ENCODE measurements at places on chromosomes 5 and 9. TPM values are rescaled to one million over a fixed set of nuclear protein-coding genes. Genes with fewer than 3 reads are reported as not detected.

Gene FST
- total RNA-seq, result 95.7 TPM

Gene SLC6A7
- not detected for total RNA-seq

Gene CDKN2A
- 10.7 TPM for total RNA-seq

Gene IL13
- not detected for total RNA-seq

Gene PLPP7
- total RNA-seq, result 15.0 TPM

Gene PCDHGA12
- 22.3 TPM for total RNA-seq

Gene FOXD4
- total RNA-seq, result 0.06 TPM

Gene TMEM171
- total RNA-seq, result 1.2 TPM

Gene FBLL1
- 0.56 TPM for total RNA-seq

Gene DOCK2
- 0.13 TPM for total RNA-seq

Gene TXNDC8
- not detected for total RNA-seq

Gene ECSCR
- 13.7 TPM for total RNA-seq

Gene C9orf153
- total RNA-seq, result 0.26 TPM

Gene CMYA5
- 0.26 TPM for total RNA-seq

Gene DOK3
- 2.0 TPM for total RNA-seq

Gene GCNT1
- total RNA-seq, result 44.9 TPM

Gene ZNF462
- 5.2 TPM for total RNA-seq

Gene EPB41L4B
- under 0.01 TPM for total RNA-seq

All from aortic smooth muscle cell (primary cell).